ENCODE measurements at places on chromosomes 2 and 18.

GRCh38 chr2:138649571-138649970 is 130.6 kb downstream of the NXPH2 start:
- no peak for DNase-seq

GRCh38 chr2:241808721-241809382 is at the start of gene NEU4:
NEU4 (plus strand) TSS chr2:241809193; CDS start chr2:241814485, 5,292 bp downstream.
- DNase-seq, result no peak

GRCh38 chr2:223601932-223602666 is at the start of gene SCG2:
SCG2 (minus strand) TSS chr2:223602361; CDS start chr2:223599282, 3,079 bp downstream.
- peak; percentile 91 for DNase-seq

DNA sequence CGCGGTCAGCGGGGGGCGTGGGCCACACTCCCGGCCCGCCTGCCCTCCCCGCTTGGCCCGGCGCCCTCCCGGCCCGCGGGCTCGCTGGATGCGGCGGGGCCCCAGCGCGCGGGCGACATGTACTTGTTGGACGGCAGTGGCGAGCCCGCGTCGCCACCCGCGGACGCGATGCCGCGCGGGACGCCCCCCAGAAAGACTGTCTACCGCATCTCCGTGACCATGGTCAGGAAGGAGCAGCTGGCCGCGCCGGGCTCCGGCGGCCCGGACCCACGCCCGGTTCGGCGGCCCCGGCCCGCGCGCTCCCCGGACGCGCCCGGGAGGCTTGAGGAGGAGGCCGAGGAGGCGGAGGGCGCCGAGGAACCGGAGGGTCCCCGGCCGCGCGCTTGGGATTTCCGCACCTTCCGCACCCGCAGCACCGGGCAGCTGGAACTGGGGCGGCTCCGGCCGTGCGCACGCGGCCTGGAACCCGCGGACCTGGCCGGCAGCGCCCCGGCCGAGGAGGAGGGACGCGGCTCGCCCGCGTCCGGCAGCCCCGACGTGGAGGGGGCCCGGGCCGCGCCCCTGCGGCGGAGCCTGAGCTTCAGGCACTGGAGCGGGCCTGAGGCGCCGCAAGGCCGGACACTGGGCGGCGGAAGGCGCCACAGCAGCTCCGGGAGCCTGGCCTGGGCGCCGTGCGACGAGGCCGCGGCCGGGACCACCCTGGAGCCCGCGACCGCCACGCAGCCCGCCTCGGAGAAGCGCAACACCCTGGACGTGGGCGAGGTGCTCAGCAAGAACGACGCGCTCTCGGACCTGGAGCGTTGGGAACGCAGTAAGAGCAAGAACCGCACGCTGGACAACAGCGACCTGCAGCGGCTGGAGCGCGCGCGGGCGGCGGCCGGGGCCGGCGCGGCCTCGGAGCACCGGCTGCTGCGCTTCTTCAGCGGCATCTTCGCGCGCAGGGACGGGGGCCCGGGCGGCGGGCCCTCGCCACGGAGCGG is 176.4 kb downstream of the AGAP1 start:
- peak; percentile 70 for DNase-seq

- DNase-seq, result no peak
Observed at GRCh38 chr2:42924418-42924886, 132.1 kb upstream of the HAAO start.

GRCh38 chr18:13445241-13445897 is 226.8 kb downstream of the LDLRAD4 start:
- DNase-seq, result no peak

- peak; percentile 95 for DNase-seq
Observed at GRCh38 chr2:180707884-180708205, 272.6 kb upstream of the UBE2E3 start.

GRCh38 chr2:42492691-42493467 is 903 bp downstream of the KCNG3 start:
- DNase-seq, result no peak

- no peak for DNase-seq
Observed at GRCh38 chr2:140424471-140424870, 1644.3 kb upstream of the NXPH2 start.

- DNase-seq, result no peak
Observed at GRCh38 chr2:75311521-75311920, 112.2 kb upstream of the TACR1 start.

GRCh38 chr2:166516712-166517303 is 22.8 kb upstream of the SCN7A start:
- DNase-seq, result peak; percentile 52

DNA sequence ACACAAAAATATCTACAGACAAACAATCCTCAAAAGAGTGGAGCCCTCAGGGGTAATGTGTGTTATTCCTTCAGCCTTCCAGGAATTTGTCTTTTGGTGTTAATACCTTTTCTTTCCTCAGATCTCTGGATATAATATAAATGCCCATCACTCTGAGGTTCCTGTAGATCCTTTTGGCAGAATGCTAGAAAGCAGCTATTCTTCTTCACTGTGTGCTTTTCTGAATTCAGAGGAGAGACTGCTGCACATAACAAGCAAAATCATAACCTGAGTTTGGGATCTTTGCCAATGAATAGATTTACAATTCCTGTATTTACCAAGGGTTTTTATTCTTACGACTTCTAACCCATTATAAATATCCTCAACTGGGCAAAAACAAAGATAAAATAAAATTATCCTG is 57.3 kb downstream of the KLF7 start:
- DNase-seq, result no peak

DNA sequence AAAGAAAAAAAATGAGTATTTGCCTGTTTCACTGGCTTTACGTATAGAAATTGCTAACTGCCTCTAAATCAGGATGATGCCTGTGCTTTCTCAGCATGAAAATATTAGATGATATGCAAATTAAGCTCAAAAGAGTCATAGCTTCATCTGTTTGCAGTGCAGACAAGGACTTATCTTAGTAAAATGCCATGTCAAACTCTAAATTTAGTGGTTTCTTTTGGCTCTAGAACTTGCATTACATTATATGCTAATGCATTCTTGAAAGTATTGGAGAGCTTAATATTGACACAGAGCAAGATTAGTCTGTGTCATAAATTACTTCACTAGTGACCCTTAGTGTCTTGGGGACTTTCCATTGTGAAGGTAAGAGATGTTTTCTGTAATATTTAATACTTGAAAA is 1109.1 kb upstream of the NRXN1 start:
- no peak for DNase-seq

GRCh38 chr2:160551259-160551658 is 57.7 kb upstream of the RBMS1 start:
- no peak for DNase-seq

GRCh38 chr2:152183401-152184073 is 8.0 kb upstream of the STAM2 start:
- no peak for DNase-seq

DNA sequence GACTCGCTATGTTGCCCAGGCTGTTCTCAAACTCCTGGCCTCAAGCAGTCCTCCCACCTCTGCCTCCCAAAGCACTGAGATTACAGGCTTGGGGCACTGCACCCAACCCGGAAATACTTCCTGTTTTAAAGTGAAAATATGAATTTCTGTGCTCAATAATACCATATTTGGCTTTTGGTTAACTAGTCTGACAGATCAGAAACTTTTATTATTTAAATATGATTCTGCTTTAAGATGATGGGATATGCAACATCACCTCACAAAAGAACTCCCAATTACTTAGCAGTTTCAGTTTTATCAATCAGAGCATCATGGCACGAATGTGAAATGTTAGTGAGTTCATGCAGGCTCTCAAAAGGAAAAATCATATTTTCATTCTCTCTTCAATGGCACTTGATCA is 120.6 kb downstream of the PTRHD1 start:
- no peak for DNase-seq

DNA sequence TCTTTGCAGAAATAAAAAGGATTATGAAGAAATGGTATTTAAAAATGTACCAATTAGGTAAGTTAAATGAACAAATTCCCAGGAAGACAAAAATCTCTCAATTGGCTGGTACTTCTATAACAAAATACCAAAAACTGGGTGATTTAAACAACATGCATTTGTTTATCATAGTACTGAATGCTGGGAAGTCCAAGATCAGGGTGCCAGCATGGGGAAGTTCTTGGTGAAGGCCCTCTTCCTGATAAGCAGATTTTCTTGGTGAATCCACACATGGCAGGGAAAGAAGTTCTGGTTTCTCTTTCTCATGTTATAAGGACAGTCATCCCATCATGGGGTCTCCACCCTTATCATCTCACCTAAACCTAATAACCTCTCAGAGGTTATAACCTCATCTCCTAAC is 271.6 kb upstream of the SETBP1 start:
- DNase-seq, result no peak

DNA sequence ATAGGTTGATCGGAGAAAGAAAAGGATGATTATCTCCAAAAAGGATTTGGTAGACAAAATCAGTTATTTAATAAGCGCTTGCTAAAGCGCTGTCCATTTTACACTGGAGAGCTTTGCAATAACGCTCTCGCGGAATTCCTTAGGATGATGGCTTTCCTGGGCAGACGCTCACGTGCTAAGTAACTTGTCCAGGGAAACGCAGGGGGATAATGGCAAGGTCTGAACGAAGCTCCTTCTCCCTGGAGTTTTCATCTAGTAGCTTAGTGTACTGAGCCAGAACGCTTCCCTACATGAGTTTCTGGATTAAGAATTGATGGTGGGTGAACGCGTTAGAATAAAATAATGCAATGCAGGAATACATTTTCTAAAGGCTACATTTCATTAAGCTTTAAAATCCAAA is 739.5 kb upstream of the SALL3 start:
- no peak for DNase-seq

All from ELR (cell line).